ENCODE measurements at places on chromosomes 2 and 18. TPM values are rescaled to one million over a fixed set of nuclear protein-coding genes. Genes with fewer than 3 reads are reported as not detected.

The RAB1A gene
- 135 TPM for total RNA-seq

The ARHGAP15 gene
- not detected for total RNA-seq

The VWA3B gene
- 0.07 TPM for total RNA-seq

The TUBB8B gene
- under 0.01 TPM for total RNA-seq

The C1QL2 gene
- not detected for total RNA-seq

The ESPNL gene
- under 0.01 TPM for total RNA-seq

The TRMT61B gene
- 19.4 TPM for total RNA-seq

The ALPP gene
- total RNA-seq: not detected

The NOL4 gene
- not detected for total RNA-seq

The UGT1A3 gene
- not detected for total RNA-seq

The WDR75 gene
- 69.7 TPM for total RNA-seq

The NEMP2 gene
- 2.4 TPM for total RNA-seq

The TACR1 gene
- not detected for total RNA-seq

The C1GALT1C1L gene
- under 0.01 TPM for total RNA-seq

The ASXL3 gene
- total RNA-seq: 0.14 TPM

The C1D gene
- total RNA-seq: 21.5 TPM

The SCYGR6 gene
- total RNA-seq: not detected

The TGFBRAP1 gene
- 27.2 TPM for total RNA-seq

The TUBA4B gene
- not detected for total RNA-seq

The SERPINB4 gene
- total RNA-seq: 63.5 TPM

The FSHR gene
- not detected for total RNA-seq

The ABCG5 gene
- total RNA-seq: not detected

The NIFK gene
- 84.4 TPM for total RNA-seq

The DCAF17 gene
- 31.1 TPM for total RNA-seq

The RNF25 gene
- total RNA-seq: 35.5 TPM

The TMEM17 gene
- total RNA-seq: 1.7 TPM

The ARPC2 gene
- 526 TPM for total RNA-seq

The FNDC4 gene
- total RNA-seq: 2.8 TPM

The EMILIN1 gene
- total RNA-seq: 0.34 TPM

The ASTL gene
- not detected for total RNA-seq

The TXNDC2 gene
- under 0.01 TPM for total RNA-seq

The TXNL1 gene
- 16.7 TPM for total RNA-seq

The COL6A3 gene
- total RNA-seq: under 0.01 TPM

The ALPG gene
- total RNA-seq: not detected

The IL1F10 gene
- total RNA-seq: 0.34 TPM

The SGO2 gene
- 1.3 TPM for total RNA-seq

The MAP3K19 gene
- not detected for total RNA-seq

The PLB1 gene
- total RNA-seq: 0.34 TPM
